ENCODE measurements at places on chromosomes 2 and 18. TPM values are rescaled to one million over a fixed set of nuclear protein-coding genes. Genes with fewer than 3 reads are reported as not detected.

DNA sequence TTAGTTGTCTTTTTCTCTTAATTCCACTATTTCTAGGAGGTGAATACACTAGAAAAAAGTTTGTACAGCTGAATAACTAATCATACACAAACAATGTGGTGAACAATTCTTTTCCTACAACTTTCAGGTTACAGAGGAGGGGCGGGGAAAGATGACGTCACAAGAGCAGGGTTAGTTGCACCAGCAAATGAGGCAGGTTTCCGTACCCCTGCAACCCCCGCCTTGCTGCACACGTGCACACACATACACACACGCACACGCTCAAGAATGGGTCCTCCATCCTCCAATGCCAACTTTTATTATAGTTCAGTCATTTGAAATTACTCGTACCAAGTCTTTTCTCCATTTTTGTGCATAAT, 122.8 kb downstream of the ARL4C start:
- no peak for DNase-seq

ADRA2B gene
- 0.47 TPM for total RNA-seq

GRCh38 chr2:69020496-69021426, 7.8 kb downstream of the ANTXR1 start:
- DNase-seq = no peak

MZT2A gene
- total RNA-seq = 203 TPM

DNA sequence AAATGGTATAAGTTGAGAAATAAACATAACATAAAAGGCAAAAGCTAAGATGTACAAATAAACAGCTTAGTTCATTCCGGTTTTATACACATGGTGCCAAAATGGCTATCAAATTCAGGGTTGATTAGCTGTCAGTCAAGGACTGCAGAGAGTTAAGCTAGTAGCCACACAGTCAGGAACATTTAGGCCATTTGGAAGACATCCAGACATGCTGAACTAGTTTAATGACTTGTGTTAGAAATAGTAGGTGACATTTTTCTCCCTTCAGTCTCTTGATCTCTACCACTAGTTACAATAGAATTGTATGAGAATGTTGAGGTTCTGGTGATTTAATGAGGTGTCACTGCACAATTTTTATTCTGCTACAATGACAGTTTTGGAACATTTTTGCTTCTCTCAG, 394.4 kb upstream of the SPHKAP start:
- no peak for DNase-seq

GRCh38 chr2:13583609-13584008, 866.9 kb downstream of the TRIB2 start:
- no peak for DNase-seq

DNA sequence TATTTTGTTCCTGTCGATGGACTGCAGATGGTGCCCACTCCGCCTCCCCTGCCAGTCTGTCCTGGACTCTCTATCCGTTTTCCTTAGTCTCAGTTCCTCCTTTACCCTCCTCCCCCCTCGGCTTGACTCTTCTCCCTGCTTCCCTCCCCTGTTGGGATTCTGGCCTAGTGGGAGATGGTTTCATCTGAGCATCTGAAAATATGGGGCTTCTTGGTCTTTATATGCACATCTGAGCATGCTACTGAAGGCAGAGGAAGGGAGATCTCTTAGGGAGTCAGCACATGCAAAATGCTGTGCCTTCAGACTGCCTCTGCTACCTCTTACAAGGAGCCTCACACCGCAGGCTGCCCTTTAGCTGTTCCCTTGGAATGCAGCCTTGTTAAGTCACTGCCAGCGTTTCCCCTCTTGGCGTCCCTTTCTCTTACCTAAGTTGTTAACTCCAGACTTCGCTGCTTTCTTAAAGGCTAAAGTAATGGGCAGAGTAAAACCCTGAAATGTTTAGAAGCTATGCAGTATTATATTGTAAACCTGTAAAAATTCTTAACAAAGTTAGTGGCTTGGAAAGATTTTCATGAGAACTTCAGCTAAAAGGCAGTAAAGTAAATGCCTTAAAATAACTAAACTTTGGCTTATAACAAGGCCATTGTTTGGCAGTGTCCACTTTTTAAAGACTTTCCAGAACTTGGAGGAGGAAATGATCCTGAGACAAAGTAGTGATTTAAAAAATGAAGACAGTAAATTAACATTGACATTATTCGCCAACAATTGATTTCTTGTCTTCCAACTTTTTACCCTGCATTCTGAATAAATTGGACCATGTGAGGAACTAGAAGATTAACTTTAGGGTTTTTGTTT, 49.8 kb downstream of the LDLRAD4 start:
- no peak for DNase-seq

- DNase-seq = no peak
These were observed 29.9 kb downstream of the DAPL1 start for GRCh38 chr2:158825021-158825420.

PRKAG3 gene
- total RNA-seq = not detected

GRCh38 chr2:168300460-168300859, 53.1 kb upstream of the STK39 start:
- no peak for DNase-seq

GRCh38 chr2:33314541-33314940, 161.9 kb upstream of the RASGRP3 start:
- no peak for DNase-seq

STAT4 gene
- 2.0 TPM for total RNA-seq

DNA sequence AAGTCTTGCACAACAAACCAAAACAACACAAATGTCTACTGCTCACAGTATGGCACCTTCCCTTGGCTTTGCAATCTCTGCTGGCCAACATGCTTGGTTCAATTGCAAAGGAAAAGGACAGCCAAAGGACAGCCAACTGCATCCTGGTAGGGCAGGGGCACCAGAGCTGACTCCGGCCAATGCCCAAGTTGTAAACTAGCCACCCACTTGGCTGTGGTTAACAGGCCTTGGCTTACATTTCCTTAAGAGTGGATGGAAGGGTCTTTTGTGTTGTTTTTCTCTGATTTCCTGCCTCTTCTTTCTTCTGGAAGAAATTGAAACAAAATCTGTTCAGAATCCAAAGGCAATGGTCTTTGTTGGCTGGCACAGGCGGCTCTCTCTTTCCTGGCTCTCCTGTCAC, 119.1 kb upstream of the TRIB2 start:
- DNase-seq = no peak

- no peak for DNase-seq
These were observed 25.4 kb upstream of the MRPL19 start for GRCh38 chr2:75621228-75621627.

- DNase-seq = no peak
These were observed 160.2 kb downstream of the FBXO15 start for GRCh38 chr18:73987247-73987980.

- DNase-seq = no peak
These were observed 278.9 kb downstream of the PRKCE start for GRCh38 chr2:45930396-45930792.

DNA sequence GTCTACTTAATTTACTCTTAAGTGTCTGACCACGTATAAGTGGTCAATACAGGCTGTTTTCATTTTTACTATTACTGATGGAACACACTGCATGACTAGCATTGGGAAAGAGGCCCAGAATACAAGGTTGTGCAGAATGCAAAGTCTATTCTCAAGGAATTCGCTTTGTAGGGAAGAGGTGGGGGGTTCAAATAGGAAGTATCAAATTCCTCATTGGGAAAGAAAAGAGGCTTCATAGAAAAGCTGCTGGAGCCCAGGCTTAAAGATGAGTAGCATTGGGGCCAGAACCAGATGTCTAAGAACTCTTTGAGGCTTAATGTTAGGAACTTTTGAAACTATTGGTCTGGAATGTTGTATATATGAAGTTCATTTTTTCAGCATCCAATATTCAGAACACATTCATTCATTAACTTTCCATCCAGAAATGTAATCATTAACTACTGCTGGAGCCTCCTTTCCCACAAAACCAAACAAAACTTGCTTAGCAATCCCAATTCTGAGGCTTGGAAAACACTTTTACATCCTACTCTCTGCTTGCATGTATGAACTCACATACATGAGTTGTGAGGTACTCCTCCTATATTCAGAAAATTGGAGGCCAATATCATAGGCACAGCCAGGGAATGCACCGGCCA, 994 bp upstream of the LRATD1 start:
- DNase-seq = no peak

RESP18 gene
- total RNA-seq = not detected

NFATC1 gene
- 20.8 TPM for total RNA-seq

GAL3ST2 gene
- 0.44 TPM for total RNA-seq

DNA sequence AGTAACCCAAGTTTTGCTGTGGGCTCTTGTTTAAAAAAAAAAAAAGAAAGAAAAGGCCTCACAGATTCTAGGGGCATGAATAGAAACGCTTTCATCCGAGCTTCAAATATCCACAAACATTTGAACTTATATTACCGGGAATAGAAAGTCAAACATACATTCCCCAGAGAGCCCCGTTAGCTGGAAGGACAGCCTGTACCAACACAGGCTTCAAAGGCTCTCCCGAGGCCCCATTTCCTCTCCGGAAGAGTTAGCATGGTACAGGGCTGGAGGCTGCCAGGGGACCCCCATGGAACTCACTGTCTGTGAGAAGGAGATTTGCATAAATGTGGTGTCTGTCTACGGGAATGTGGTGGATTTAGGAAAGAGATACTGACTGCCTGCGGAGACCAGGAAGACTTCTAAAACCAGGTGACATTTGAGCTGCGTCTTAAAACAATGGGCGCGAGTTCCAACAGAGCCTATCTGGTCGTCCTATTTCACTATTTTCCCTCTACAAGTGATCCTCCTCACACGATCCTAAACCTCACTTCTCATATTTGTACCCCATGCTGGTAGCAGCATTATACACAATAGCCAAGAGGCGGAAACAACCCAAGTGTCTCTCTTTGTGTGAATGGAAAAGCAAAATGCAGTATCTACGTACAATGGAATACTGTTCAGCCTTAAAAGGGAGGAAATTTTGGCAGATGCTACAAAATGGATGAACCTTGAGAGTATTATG, 820 bp upstream of the MATN3 start:
- DNase-seq = no peak

- DNase-seq = no peak
These were observed 4.6 kb upstream of the UGT1A5 start for GRCh38 chr2:233707940-233708644.

GRCh38 chr2:60554646-60555065, 1.2 kb upstream of the BCL11A start:
- DNase-seq = no peak

Data from HCT116 (cell line).